ENCODE measurements at places on chromosomes 5 and 9.

DNA sequence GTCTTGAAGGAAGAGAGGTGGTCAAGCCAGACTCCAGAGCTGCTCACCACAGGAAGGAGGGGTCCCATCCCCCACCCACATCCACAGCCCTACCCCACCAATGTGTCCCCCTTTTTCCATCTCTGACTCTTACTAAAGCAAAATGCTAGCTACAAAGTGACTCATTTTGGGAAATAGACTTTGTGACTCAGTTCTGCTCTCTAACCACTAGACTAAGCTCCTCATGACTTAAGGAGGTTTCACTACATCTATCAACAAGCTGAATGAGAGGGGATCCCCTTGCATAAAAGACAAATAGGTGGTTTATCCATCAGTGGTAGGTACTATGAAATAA lies 35.1 kb upstream of the ADRB2 start:
- DNase-seq: no peak

GRCh38 chr9:121576281-121577075 lies 75.0 kb upstream of the DAB2IP start:
- no peak for DNase-seq

DNA sequence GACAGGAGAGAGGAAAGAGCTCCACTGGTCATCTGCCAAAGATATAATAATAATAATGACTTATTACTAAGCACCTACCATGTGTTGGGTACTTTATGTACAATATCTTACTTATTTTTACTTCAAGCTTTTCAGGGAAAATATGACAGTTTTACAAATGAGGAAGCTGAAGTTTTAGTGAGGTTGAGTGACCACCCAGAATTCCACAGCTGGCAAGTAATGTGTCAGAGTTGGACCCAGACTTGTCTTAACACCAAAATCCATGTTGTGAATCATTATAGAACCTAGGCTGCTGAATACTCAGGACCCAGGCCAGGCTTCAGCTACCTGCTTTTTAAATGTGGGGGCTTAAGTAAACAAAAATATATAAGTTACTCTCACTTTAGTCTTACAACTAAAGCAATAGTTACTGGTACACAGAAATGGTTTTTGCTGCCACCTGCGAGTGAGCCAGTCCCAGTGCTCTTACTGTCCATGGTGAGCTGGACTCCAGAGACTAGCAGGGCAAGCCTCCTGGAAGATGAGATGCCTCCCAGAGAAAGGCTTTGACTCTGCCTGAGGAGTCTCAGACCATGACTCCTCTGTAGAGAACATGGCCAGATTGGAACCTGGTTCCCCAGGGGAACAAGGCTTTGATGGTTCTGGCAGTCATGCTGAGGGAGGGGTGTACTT lies 29.9 kb downstream of the RUSC2 start:
- DNase-seq: no peak

DNA sequence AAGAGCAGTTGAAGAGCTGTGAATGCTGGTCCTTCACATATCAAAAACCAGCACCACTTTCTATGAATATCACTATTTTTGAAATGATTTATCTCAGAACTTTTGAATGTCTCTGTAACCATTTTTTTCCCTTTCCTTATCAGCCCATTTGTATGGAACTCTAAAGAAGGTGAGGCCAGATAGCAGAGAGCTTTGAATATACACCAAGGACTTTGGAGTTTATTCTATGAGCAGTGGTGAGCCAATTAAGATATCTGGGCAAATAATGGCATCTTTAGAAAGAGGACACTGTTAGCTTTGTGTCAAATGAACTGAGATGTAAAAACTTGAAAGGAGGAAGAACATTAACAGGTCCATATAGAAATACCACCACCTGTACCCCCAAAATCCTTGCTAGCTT lies 22.0 kb downstream of the KCTD16 start:
- no peak for DNase-seq

DNA sequence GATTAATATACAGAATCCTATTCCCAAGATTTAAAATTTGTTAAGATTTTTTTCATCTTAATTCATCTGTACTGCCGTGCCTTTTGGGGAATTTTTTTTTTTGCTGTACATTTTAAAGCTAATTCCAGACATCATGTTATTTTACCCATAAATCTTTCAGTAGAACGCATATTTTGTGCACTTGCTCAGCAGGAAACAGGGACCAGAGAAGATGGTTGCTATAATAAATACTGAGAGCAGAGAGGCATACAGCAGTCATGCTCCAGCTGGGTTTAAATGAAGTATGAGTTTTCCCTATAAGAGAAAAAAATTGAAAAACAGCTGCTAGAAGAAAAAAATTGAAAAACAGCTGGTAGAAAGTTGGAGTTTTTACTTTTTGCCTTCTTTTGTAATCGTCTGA lies 196.9 kb upstream of the PUM3 start:
- DNase-seq: no peak

DNA sequence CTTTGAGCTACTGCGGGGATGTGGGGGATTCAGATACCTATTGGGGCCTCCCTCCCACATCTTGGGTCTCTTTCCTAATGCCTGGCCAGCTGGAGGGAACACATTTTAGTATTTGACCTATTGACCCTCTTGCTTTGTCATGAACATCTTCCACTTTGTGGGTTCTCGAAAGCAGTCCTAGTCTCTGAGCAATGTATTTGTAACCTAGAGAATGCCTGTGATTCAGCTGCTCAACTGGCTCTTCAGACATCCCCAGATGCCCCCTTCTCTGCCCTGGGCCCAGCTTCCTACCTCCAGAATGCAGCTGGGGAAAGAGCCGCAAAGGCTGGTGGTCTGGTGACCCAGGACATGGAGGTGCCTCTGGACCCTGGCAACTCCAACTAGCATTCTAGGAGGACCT lies 32.2 kb downstream of the APTX start:
- no peak for DNase-seq

DNA sequence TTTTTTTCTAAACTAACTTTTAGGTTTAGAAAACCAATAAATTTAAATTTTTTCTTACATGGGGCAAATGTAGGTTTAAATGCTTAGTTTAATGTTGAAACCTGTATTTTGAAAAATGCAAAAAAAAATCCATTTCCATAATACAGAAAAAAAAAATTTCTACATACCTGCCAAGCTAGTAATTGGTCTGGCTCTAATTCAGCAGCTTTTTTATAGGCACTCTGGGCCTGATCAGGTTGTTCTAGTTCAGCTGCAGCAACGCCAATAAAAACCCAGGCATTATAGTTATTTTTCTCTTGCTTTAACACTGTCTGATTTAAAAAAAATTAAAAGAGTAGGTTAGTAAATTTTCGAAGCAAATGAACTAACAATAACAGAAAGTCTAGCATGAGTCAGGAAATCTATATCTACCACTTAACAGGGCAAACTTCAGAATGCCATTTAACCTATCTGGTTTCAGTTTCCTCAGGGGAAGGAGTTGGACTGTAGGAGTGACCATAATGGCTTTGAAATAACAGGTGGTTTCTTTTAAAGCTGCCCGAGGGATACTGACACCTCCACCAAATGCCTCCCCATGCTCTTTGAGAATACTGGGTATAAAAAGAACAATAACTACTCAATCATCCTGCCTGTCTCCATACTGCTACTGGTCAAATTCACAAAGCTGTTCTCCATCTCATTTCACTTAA lies 11.6 kb downstream of the SKIC3 start:
- no peak for DNase-seq
